ENCODE measurements at places on chromosomes 5 and 9.

DNA sequence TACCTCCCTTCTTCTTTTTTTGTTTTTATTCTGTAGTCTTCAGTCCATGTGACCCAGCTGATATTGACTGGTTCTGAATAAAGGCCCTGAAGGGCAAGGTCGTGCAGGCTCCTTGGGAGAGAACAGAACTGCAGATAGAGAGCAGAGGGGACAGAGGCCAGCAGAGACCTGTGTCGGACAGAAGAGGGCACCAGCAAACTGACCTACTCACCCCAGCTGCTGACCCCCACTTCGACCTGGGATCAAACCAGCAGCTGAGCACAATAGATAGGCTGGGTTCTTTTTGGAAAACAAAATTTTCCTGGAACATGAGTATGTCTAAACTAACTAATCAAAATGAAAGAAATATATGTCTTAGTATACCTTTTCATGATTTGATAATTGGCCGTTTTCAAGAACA, 695.1 kb downstream of the NR2F1-AS1 start:
- no peak for DNase-seq

DNA sequence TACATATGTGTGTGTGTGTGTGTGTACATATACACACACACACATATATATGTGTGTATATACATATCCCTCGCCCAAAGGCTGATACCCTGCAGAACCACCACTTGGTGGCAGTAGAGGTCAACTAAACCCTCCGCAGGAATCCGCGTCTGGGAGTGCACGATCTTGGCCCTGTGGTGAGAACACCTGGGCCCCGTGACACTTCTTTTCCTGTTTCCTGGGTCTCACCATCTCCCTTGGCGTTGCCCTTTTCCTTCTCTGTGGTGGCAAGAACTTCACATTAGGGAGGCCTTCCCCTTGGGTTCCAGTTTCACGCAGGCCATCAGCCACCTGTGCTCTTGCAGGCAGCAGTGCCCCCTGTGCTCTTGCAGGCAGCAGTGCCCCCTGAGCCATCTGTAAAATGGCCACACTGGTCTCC, 8.2 kb downstream of the IL9 start:
- DNase-seq, result peak; percentile 78

DNA sequence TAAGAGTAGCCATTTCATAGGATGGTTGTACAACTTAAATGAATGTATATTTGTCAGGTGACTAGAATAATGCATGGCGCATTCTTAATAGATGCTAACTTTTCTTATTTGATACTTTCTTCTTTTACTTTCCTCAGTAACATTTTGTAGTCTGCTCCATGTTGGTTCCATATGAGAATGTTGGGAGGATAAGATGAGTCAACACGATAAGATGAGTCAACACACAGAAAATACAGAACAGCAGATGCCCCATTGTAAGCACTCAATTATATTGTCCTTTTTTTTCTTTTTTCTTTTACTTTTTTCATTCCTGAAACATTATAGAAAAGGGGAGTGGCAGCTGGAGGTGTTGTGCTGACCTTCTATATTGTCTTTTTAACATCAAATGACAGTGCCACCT, 92.3 kb upstream of the SPATA31C2 start:
- no peak for DNase-seq

GRCh38 chr9:127927201-127927987, 3.2 kb downstream of the PIP5KL1 start:
- no peak for DNase-seq

GRCh38 chr9:14532456-14533115, 160.6 kb downstream of the ZDHHC21 start:
- no peak for DNase-seq
